ENCODE measurements at places on chromosomes 1 and 21.
A peak's percentile ranks its signal among the peaks of the same experiment; 100 is the strongest.

DNA sequence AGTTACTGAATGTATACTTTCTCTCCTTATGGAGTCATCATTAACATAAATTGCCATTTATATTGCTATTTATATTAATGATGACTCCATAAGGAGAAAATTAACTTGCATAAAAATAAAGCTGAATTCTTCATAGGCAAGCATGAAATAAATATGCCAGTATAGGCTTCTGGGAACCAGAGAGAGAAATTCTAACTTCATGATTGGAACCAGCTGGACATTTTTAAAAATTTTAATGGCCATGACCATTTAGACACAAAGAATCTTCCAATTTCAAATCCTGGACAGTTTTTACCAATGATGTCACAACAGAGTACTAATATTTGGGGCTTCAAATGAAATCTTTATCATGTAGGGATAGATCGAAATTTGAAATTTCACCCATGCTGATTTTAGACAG, 268.7 kb downstream of the PTGER3 start:
- DNase-seq, result no peak

GRCh38 chr1:212396638-212397037, 18.0 kb downstream of the PACC1 start:
- DNase-seq, result no peak

DNA sequence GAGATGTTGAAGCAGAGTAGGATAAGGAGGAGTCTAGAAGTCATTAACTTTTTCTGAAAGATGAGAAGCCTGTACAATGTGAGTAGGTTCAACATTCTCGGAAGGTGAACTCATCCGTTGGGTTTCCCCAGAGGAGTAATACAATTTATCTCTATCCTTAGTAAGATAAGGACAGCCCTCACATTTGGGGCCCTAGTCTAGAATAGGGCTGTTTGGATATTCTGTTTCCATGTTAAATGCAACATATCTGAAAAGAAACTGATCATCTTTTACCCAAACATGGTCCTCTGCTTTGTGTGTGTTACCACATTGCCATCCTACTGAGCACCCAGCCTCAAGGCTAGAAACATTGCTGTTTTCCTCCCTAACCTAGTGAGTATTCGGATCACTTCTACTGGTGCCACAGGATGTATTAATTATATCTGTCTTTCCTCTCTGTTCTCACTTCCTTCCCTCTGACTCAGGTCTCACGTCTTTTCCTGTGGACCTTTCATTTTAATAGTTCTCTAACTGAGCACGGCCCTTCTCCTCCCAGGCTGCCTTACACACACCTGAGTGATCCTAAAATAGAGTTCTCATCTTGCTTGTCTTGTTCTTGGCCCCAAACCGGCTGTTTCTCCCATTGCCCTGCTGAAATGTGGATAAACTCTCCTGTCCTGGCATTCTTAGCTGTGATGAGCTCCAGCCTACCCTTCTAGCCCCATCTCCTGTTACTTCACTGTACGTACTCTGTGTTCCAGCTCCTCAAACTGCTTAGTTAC, 91.7 kb downstream of the CDC14A start:
- DNase-seq, result no peak

GRCh38 chr1:106995970-106996369, 60.5 kb upstream of the PRMT6 start:
- DNase-seq, result no peak

GRCh38 chr1:114620419-114620818, 39.0 kb upstream of the BCAS2 start:
- no peak for DNase-seq

DNA sequence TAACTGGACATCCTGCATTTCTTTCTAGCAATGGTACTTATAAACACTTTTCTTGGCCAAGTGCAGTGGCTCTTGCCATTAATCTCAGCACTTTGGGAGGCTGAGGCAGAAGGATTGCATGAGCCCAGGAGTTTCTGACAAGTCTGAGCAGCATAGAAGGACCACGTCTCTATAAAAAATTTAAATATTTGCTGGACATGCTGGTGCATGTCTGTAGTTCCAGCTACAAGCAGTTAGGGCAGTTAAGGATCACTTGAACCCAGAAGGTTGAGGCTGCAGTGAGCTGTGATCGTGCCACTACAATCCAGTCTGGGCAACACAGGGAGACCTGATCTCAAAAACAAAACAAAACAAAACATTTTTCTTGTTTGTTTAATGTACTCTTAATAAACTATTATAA, 434.0 kb downstream of the PLA2G4A start:
- no peak for DNase-seq

DNA sequence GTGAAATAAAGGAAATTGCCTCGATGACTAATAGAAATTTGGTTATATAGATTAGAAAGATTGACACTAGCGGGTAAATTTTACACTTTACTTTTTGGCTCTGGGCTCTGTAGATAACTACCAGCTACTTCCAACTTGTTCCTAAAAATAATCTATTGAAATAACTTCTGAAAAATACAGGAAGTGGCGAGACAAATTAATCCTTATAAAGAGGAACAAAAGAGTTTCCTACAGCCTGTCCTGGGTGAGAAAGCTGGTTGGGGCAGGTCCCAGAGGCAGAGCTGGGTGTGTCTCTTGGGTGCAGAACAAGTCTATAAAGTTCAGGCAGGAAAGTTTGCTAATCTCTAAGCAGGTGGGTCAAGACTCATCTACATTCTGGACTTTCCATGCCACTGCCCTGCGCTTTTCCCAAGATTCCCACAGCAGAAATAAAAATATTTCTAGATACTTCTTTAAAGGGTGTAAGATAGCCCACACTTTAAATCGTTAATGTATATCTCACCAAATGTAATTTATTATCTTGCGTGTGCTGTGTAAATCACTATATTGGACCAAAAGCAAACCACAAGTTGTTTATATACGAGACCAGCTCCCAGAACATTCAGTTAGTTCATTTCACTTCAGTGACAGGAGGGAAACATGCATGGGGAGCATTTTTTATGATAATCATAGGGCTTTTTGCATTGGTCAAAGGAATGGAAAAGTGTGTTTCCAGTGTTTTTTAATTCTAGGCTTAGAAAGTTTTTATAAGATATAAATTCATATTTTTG, 70.1 kb upstream of the NRIP1 start:
- no peak for DNase-seq

GRCh38 chr1:111582644-111583618, 36.7 kb upstream of the RAP1A start:
- DNase-seq, result no peak

- DNase-seq, result peak; percentile 57
These were observed 72.8 kb upstream of the NR5A2 start for GRCh38 chr1:199954699-199955098.

DNA sequence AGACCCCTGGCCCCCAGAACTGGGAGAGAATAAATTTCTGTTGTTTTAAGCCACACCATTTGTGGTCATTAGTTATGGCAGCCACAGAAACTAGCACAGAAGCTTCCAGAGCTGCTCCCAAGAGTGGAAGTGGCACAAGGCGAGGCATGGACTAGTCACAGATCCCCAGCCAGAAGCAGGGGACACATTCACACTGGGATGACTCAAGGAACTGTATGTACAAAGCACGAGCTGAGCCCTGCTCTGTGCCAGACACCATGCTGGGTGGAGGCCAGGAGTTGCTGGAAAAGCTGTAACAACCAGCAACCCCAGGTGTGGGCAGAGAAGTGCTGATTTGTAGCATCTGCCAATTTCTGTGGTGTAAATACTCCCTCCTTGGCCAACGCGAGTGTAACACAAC, 55.6 kb downstream of the TCP10L start:
- no peak for DNase-seq

GRCh38 chr21:37223804-37224345, 43.3 kb downstream of the VPS26C start:
- DNase-seq, result no peak

DNA sequence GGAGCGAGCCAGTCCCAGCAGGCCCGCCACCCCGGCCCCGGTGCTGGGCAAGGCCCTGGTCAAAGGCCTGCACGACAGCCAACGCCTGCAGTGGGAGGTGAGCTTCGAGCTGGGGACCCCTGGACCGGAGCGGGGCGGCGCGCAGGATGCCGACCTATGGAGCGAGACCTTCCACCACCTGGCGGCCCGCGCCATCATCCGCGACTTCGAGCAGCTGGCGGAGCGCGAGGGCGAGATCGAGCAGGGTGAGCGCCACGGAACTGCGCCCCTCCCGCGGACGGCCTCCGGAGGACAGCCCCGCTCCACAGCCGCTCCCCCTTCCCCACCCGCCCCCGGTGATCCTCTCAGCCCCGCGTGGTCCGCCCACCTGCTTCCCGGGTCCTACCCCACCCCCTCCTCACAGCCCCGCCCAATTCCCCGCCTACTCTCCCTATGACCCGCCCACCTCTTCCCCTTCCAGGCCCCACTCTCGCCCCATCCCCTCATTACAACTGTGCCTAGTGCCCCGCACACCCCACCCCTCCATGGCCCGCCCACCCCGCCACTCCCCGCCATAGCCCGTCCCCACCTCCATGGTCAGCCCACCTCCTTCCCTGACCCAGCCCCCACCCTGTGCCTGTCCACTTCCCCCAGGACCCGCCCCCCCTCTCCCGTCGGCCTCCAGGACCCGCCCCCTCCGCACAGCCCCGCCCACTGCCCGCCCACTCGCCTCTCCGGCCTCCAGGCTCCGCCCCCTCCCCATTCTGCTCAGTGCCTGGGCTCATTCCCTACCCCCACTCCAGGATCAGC, 52.7 kb downstream of the VWA5B1 start:
- DNase-seq, result peak; percentile 33

DNA sequence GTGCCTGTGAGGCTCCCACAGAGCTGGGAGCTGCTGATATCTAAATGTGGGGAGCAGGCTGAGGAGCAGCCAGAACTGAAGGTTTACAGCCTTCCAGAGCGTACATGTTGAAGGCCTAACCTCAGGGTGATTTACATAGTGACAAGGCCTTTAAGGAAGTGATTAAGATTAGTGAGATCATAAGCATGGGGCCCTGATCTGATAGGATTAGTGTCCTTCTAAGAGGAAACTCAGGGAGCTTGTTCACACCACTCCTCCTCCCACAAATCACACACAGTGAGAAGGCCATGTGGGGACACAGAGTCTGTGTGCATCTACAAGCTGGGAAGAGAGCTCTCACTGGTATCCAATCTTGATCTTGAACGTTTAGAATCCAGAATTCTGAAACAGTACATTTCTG, 92.3 kb upstream of the NBPF6 start:
- DNase-seq, result no peak

- no peak for DNase-seq
These were observed 776.6 kb downstream of the AMY1C start for GRCh38 chr1:104526158-104526795.

GRCh38 chr1:157532569-157532968, 19.7 kb downstream of the FCRL5 start:
- DNase-seq, result no peak

- DNase-seq, result peak; percentile 79
These were observed at the start of gene RASAL2 for GRCh38 chr1:178093951-178094738. RASAL2 (plus strand) TSS chr1:178094104; CDS start chr1:178094493, 389 bp downstream.

DNA sequence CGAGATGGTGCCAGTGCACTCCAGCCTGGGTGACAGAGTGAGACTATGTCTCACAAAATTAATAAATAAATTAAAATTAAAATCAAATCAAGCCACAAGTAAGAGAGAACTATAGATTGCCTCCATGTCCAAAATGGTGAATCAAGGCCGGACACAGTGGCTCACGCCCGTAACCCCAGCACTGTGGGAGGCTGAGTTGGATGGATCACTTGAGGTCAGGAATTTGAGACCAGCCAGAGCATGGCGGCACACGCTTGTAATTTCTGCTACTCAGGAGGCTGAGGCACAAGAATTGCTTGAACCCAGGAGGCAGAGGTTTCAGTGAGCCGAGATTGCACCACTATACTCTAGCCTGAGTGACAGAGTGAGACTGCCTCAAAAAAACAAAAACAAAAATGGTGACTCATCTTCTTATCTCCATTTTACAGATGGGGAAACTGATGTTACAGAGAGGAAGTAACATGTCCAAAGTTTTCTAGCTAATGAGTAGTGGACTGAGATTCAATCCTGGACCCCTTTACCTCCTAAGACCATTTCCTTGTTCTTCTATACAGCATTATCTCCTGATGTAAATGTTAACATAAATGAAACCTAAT, 99.0 kb upstream of the HNRNPU start:
- DNase-seq, result no peak

DNA sequence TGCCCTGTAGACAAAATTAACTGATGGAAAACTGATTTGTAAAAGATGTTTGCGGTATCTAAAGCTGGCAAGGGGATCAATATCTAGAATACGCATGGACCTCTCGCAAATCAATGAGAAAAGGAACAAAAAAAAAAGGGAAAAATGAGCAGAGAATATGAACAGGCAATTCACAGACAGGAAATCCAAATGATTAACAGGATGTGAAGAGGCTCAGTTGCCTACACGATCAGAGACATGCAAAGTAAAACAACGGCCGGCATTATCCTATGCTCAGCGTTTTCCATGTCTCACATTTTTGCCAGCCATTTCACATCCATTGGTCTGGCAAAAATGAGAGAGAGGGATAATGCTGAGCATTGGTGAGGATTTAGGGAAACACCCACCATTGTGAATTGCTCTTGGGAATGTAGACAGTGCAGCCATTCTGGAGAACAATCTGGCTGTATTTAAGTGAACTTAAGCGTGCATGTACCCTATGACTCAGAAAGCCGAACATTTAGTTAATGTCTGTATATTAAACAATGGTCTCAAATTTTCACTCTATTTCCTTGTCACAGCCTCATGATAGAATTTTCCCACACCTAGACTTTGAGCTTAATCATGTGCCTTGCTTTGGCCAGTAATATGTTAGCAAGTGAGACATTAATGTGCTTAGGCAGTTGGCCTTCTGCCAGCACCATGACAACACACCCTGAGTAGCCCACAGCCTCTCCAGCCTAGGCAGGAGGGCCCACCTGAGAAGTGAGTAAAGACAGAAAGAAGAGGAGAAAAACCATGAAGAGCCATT, 61.0 kb upstream of the NBPF3 start:
- no peak for DNase-seq

- DNase-seq, result no peak
These were observed 19.8 kb upstream of the FAM110D start for GRCh38 chr1:26138974-26139558.

GRCh38 chr1:64268653-64269557, 65.5 kb downstream of the UBE2U start:
- peak; percentile 90 for DNase-seq

DNA sequence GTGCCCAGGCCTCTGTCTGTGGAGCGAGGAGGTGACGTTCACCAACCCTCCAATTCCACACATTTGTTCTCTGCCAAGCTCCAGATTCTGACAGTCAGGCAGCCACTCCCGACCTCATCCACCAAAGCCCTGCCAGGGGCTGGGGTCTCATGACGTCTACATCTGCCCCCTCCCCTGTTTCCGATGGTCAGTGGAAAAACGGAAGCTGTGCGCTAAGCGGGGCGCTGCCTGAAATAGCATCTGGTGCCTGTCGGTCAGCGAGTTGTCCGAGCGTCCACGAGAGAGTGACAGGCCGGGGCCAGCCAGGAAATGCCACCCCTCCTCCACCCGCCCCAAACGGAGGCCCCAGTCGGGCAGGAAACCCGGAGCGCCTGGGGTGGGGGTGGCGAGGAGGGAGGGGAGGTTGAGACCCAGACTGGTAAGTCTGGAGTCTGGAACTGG, 3.2 kb upstream of the TAL1 start:
- DNase-seq, result no peak

Data from NT2/D1 (cell line).